ENCODE measurements at places on chromosomes 1 and 21. TPM values are rescaled to one million over a fixed set of nuclear protein-coding genes. Genes with fewer than 3 reads are reported as not detected.

AUNIP gene
- not detected for total RNA-seq

MFN2 gene
- total RNA-seq, result 20.8 TPM

PROX1 gene
- 27.4 TPM for total RNA-seq

NLRP3 gene
- 1.6 TPM for total RNA-seq

DDAH1 gene
- 11.2 TPM for total RNA-seq

TBCE gene
- total RNA-seq, result 22.1 TPM

RHEX gene
- total RNA-seq, result 0.52 TPM

TRIM67 gene
- under 0.01 TPM for total RNA-seq

BSND gene
- not detected for total RNA-seq

MAN1C1 gene
- 10.9 TPM for total RNA-seq

MYBPH gene
- total RNA-seq, result not detected

Measured in body of pancreas (tissue), 4 donors.